ENCODE measurements at places on chromosomes 7 and 10. TPM values are rescaled to one million over a fixed set of nuclear protein-coding genes. Genes with fewer than 3 reads are reported as not detected.

Gene ODAD2
- total RNA-seq: 6.6 TPM

Gene SFTPA1
- 4.4 TPM for total RNA-seq

Gene EN2
- total RNA-seq: 11.9 TPM

Gene TIMM23
- total RNA-seq: 35.7 TPM

Gene CDK1
- total RNA-seq: 46.9 TPM

Gene HOXA6
- not detected for total RNA-seq

Gene ACADSB
- 16.9 TPM for total RNA-seq

Gene SEM1
- total RNA-seq: 39.4 TPM

Gene ADAM22
- total RNA-seq: 111 TPM

Gene C10orf105
- 1.00 TPM for total RNA-seq

Gene PNLIPRP3
- not detected for total RNA-seq

Gene FAM24B
- total RNA-seq: 8.9 TPM

Gene ZNF273
- 27.0 TPM for total RNA-seq

Gene LLCFC1
- not detected for total RNA-seq

Gene C10orf90
- total RNA-seq: not detected

Gene PLXDC2
- total RNA-seq: 59.6 TPM

Gene PLCE1
- total RNA-seq: 15.0 TPM

Gene OAT
- total RNA-seq: 73.3 TPM

Gene PTF1A
- total RNA-seq: 4.4 TPM

Gene LRRD1
- total RNA-seq: 1.7 TPM

Gene CRTAC1
- 15.5 TPM for total RNA-seq

Gene URGCP
- 31.6 TPM for total RNA-seq

Gene CCSER2
- 118 TPM for total RNA-seq

Gene SEC61A2
- total RNA-seq: 38.4 TPM

Gene ACSM6
- total RNA-seq: not detected

Gene OR2A7
- 0.91 TPM for total RNA-seq

Gene ZNF467
- 3.2 TPM for total RNA-seq

Gene GPER1
- total RNA-seq: 0.73 TPM

Gene FAM25G
- total RNA-seq: not detected

Gene CLCN1
- total RNA-seq: not detected

Gene ATG9B
- total RNA-seq: 3.9 TPM

Gene RASA4B
- total RNA-seq: 23.3 TPM

Gene CALN1
- total RNA-seq: 14.9 TPM

Gene AKR1C4
- total RNA-seq: not detected

Gene ACTL6B
- 58.7 TPM for total RNA-seq

Gene BMS1
- total RNA-seq: 11.5 TPM

Data from cerebellum (tissue), 4 donors.